Ureter (tissue), 1 donor: ENCODE measurements at places on chromosomes 2 and 18. TPM values are rescaled to one million over a fixed set of nuclear protein-coding genes. Genes with fewer than 3 reads are reported as not detected.

RASGRP3 gene
- 9.9 TPM for total RNA-seq

DNA sequence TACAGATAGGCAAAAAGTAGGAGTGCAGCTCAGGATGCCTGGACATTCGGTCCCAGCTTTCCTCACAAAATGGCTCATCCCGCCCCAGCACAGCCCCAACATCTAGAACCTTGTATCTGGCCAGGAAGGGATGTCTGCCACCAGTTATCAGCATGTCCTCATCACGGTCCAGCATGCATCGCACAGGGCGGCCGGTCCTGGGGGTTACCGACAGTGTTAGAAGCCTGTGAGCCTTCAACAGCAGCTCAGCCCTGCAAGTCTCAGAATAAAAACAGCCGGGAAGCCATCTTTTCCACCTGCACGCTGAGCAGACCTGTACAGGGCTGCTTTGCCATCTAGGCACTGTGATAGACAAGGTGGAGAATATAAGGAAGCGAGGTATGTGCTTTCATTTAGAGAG is 49.2 kb downstream of the XDH start:
- DNase-seq, result no peak

DNA sequence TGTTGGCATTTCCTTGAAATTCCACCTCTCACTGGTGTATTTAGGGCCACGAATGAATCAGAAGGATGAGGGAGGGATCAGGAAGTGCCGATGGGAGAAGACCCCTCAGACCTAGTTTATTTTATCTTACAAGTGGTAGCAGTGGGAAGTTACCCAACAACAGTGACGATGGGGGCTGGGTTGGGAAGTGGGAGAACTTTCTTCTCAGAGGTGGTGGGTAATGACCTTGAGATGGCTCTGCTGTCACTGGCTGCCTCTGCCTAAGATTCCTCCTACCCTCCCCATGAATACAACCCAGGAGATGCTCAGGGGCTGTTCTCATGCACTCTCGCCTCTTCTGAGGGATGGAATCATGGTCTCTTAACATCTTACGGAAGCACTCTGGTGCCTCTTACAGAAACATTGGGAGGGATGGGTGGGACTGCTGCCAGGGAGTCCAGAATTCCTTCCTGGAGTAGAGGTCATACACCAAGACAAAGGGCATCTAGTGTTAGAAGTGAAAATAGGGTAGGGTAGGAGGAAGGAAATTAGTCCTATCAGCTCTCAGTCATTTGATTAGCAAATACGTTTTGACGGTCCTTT is 58.5 kb upstream of the TXNDC2 start:
- DNase-seq, result no peak

DNA sequence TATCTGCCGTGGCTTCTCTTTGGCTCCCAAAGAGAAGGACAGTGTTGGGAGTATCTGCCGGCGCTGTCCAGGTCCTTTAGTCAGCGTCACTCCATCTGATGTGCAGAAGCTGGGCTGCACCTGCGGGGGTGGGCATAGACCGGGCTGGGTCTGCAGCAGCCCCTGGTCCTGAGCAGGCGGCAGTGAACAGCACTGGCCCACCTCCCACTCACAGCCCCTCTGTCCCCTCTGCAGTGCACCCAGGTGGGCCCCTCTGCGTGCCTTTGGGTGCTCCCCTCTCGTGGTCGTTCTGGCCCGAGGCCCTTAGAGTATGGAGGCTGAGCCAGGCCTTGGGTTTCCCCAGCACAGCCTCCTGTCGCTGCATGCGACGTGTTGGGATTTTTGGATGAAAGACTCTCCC is 95.7 kb downstream of the USP40 start:
- DNase-seq, result no peak

DNA sequence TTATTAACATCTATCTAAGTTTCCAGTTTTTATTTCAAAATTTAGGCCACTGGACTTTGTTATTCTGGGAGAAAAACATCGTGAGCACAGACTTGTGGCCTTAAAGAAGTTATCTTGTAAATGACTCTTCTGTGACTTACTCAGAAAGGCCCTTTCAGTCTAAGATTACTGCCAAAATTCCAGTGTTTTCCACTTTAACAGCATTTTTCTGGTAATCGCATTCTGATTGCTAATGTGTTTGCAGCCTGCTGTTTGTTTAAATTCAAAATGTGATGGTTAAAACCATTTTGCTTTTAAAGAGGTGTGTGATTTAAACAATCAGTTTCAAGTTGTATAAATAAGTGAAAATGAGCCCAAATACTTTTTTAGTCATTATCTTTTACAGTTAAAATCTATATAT is 136.7 kb upstream of the DAPL1 start:
- DNase-seq, result no peak

LIMS2 gene
- 112 TPM for total RNA-seq

TMEM37 gene
- 2.2 TPM for total RNA-seq

DNA sequence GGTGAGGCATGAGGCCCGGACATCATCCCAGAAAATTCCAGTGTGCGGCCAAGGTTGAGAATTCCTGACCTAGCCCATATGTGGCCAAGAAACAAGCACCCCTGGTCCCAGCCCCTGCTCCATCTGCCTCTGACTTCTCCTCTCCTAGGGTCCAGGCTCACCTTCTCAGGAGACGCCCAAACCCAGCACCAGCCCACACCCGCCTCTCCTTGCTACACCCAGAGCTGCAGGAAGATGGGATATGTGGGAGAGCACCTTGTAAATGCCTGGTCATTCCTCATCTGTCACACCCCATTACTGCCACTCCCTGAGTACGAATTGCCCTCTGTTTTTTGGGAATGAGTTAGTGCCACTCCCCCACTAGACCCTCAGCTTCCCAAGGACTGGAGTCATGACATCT is 7.3 kb upstream of the ATP6V1B1 start:
- peak; percentile 34 for DNase-seq

DNA sequence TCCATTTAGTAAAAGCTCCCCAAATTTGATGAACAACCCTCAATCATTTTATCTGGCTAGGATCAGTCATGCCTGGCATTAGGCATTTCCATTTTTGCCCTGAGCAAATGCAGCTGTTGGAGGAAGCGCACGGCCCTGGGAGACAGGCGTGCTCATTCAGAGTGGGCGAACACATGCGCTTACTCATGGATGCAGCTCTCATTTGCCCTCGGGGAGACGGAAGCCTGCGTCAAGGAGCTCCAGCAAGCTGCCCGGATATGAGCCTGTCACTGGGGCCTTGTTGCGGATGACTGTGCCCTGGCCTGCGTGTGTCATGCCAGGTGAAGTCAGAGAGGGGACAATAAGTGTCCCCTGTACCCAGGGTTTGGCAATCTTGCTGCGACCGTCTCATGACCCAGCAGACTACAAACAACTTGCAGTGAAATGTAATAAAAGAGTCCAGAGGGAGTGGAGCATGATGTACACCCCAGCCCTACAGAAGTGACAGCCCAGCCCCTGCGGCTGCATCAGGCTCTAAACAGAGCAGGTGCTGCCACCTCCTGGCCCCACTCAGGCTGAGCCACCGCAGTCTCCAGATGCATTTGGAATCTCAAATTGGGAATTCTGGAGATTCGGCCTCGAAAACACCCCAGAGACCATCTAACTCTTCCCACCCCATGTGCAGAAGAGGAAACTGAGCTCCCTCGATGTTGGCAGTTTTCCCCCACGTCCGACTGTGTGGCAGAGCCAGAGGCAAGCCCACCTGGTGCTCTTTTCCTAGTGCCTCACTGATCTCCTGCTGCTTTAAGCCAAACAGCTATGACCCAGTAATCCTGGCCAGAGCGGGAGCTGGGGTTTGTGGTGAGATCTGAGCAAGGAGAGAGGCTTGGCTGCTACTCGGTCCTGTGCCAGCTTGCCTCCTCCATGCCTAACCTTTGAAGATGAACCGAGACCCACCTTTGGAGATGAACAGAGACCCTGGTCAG is 105.0 kb upstream of the ALK start:
- peak; percentile 50 for DNase-seq

DNA sequence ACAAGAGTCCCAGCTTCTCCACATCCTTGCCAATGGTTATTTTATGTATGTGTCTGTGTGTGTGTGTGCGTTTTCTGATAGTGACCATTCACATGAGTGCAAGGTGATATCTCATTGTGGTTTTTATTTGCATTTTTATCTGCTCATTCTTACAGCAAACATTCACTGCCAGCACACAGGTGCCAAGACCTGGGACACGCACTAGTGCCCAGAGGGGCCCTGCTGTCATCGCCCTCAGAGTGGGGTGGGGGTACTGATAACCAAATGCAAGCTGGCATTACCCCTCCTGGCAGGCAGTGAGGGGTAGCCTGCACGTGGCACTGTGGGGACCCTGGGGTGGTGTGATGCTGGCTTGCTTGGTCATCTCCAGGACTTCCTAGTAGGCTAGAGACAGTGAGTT is 285.4 kb downstream of the LPIN1 start:
- no peak for DNase-seq

DNA sequence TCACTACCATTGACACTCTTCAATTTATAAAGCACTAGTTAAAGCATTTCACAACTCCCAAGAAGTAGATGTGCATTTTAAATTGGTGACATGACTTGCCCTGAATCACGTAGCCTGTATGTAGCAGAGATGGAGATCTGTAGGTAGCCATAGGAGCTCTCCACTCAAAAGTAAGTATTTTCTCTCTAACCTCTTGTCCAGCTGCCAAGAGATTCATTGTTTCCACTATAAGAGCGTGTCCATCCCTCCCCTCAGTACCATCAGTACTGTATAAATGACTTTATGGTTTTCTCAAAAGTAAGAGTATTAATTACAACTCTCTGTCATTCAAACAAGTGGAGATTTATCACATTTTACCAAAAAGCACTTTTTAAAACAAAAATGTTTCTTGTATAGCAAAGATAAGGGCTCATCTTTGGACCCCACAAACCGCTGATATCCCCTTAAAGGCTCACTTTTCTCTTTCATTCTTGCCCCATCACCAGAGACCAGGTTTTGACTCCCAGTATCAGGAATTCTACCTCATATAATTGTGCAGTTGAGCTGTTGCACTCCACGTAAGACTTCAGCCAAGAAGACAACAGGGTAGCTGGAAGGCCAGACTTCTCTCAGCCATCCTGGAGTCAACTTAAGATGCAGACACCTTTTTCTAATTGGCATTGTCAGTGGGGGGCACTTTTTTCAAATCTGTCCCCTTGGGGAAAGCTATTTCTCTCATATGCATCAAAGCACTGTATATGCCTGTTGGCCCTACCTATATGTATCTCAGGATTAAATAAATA is 78.0 kb upstream of the GALNT5 start:
- DNase-seq, result no peak

SERPINB12 gene
- total RNA-seq, result not detected

DNA sequence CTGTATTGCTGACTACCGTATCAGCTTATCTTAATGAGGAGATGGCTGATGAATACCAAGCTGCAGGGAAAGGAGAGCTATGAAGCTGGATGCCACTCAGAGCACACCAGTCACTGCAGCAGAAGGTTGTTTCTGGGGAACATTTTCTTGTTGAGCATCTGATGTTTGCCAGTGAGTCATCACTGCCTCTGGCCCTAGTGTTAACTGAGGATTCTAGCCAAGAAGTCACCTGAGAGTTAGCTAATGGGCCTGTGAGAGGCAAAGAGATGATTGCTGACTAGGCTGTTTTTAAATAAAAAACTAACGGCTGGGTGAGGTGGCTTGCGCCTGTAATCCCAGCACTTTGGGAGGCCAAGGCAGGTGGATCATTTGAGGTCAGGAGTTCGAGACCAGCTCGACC is 37.9 kb downstream of the CCDC150 start:
- DNase-seq, result no peak
